ACHN (cell line): ENCODE measurements at places on chromosomes 2 and 18.

DNA sequence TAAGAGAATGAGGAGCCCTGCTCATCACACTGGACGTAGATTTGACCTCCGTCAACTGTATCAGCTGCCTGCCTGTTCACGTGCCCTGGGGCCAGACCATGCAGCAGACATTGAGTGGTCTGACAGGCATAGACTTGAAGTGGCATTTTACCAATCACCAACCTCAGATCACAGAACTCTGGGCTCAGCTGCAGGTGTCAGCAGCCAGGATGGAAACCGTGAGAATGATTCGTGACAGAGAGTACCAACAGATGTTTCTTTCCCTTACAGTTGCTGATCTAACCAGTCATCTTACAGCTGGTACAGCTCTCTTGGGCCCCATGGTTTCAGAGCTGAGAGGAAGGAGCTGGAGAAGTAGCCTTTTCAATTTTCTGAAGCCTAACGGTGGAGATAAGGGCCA lies 148.9 kb downstream of the EN1 start:
- DNase-seq: no peak

DNA sequence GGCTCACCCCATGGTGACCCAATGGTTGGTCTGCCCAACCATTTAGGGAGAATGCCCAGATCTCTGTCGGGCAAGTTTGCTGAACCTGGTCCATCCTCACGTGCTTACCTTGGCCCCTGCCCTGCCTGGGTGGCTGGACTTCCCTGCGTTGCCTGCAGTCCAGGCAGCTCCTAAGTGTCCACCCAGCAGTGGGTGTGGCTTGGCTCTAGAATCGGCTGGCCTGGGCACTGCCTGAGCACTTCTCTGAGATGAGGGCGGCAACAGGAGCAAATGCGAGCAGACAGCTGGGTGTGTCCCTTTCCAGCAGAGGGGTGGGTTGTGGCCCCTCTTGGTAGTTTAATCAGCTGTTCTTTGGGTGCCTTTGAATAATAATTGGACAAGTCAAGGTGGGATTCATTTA lies 11.3 kb downstream of the PCARE start:
- DNase-seq: no peak

DNA sequence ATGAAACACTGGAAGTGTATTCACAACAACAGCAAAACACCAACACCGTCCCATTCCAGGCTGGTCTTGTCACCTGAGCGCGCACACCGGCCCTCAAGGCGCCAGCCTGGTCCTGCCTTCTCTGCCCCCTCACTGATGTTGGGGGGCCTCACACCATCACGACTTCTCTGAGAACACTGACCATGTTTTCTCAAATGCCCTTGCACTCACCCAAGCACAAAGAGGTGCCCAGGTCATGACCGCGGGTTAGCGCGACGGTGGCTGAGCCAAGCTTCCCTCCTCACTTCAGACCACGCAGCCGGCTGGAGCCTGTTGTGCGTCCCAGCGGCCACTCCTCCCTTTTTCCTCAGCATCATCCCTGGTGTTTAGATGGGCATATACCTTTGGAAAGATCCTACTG lies 101.3 kb upstream of the SALL3 start:
- no peak for DNase-seq

- DNase-seq: peak; percentile 76
These were observed 140.4 kb upstream of the VRK2 start for GRCh38 chr2:57906152-57906732.

- DNase-seq: no peak
These were observed 131.6 kb upstream of the TANK start for GRCh38 chr2:161028581-161028980.

GRCh38 chr2:189862751-189863150 lies 78.5 kb downstream of the PMS1 start:
- no peak for DNase-seq

GRCh38 chr2:45788401-45788800 lies 136.9 kb downstream of the PRKCE start:
- no peak for DNase-seq

DNA sequence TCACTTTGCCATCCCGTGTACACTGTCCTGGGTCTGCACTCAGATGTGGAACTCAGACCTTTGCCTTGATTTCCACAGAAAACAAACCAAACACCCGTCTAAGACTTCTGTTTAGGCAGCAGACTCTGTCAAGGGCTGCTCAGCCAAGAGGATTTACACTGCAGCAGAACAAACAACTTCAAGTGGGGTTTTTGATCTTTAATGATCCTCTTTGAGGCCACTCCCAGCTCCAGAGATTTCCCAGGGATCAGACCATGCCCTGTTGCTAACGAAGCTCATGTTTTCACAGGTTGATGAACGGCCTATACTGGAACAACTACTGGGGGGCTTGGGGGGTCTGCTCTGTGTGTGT lies 52.5 kb upstream of the LGALSL start:
- DNase-seq: no peak

- no peak for DNase-seq
These were observed 142.6 kb downstream of the MEIS1 start for GRCh38 chr2:66577321-66578053.
